ENCODE measurements at places on chromosomes 6 and 20.

DNA sequence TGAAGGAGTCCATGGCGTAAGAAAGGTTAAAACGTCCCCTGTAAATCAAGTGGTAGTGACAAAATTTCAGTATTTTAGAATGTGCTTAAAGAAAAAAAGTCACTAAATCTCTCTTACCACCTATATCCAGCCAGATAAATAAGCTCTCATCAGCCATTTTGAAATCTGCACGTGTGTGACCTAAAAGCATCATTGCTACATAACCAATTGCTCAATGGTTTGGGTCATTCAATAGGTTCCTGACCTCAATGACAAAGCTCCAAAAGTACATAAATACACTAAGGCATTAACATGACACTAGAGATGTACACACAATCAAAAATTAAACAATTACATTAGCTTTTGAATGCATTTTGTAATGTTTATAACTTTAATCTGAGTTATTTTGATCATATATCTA lies 272.4 kb downstream of the GMDS start:
- DNase-seq = no peak

- DNase-seq = no peak
Measured at GRCh38 chr6:64072686-64073085, 437.1 kb downstream of the PHF3 start.

DNA sequence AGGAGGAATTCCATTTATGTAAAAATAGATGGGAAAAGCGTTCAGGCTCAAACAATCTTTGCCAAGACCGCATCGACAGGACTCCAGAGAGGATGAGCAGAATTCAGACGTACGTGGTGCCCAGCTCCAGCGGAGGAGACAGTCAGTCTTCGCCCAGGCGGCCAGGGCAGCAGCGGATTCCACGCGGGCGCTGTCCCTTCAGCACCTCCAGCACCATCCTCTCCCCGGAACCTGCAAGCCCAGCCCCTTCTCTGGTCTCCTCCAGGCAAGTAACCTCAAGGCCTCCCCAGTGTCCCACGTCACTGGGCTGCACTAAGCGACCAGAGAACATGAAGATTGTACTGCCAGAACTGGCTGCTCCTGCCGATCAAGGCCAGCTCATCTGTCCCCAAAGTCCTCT lies 2.8 kb upstream of the KCNQ2 start:
- DNase-seq = no peak

DNA sequence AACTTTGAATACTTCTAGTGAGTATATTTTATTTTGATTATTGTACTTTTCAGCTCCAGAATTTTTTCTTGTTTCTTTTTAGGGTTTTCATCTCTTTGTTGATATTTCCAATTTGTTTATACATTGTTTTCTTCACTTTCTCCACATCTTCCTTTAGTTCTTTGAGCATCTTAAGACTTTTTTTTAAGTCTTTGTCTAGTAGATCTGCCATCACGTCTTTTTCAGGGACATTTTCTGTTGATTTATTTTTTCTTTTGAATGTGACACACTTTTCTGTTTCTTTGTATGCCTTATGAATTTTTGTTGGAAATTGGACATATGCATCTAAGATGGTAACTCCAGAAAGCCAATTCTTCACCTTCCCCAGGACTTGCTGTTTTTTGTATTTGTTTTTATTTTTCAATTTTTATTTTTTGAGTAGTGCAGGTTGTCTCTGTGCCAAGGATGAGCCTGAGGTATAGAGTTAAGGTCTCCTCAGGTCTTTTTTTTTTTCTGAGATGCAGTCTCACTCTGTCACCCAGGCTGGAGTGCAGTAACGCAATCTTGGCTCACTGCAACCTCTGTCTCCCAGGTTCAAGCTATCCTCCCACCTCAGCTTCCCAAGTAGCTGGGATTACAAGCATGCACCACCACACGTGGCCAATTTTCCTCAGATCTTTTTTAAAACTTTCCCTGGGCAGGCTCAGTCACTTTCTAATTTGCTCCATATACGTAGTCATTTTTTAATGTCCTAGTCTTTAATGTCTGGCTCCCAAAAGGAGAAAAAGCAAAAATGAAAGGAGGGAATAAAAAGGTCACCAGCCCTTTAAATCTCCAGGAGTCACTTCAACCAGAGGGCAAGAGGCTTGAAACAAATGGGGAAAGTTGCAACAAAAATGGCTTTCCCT lies 6.7 kb upstream of the CMTR1 start:
- no peak for DNase-seq

GRCh38 chr6:87807475-87807874 lies 105.4 kb upstream of the AKIRIN2 start:
- no peak for DNase-seq

GRCh38 chr6:152267967-152268845 lies 369.0 kb downstream of the SYNE1 start:
- no peak for DNase-seq

All from activated gamma-delta T cell treated with anti-CD3 and anti-CD28 coated beads, Interleukin-2, amount 50 U/mL, for 16 hours (primary cell).